ENCODE measurements at places on chromosomes 5 and 9.

- no peak for DNase-seq
Measured at GRCh38 chr9:10525972-10526371, 86.8 kb downstream of the PTPRD start.

DNA sequence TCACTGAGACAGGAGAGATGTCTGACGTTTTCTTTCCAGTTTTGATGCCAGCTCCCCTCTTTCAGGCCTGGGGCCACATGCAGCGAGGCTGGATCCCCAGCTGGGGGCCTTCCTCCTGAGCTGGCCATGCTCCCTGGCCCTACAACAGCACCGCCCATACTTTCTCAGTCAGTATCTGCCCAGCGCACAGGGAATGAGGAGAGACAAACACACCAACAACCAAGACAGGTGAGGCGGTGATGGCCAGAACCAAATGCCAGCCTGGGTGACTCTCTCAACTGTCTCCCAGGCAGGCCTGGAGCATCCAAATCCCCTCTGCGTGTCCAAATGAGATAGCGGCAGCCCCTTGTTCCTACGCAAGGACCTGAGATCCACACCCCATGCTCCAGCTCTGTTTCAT, 109.6 kb downstream of the ROR2 start:
- DNase-seq, result no peak

- no peak for DNase-seq
Measured at GRCh38 chr5:8456846-8457186, 587.9 kb downstream of the MTRR start.

DNA sequence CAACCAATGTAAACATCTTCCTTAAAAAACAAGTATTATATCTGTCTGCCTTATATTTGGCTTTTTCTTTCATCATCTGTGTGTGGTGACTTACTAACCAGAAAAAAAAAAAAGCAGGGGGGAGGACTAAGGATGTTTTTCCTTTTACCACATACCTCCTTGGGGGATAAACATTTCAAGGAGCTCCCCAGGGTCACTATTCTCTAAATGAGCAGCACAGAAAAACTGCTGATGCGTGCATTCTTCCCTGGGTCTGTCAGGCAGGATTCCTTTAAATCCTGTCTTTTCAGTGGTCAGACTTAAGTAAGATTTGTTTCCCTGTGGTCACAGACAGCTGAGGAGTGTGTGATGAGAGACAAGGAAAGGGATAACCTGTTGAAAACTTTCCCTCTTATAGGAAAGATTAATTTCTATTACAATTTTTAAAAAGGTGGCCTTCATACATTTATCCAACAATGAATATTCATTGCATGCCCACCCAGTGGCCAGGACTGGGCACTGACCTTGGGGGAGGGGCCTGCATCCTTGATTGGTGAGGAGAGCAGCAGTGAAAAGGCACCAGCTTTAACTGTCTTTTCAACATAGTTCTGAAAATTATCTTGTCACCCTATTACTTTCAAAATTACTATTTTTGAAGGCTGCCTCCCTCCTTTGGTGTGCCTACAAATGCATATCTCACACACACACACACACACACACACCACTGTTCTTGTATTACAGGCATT, 123.1 kb downstream of the TLE4 start:
- DNase-seq, result no peak

- DNase-seq, result no peak
Measured at GRCh38 chr5:91957666-91958065, 574.5 kb upstream of the ARRDC3 start.

- DNase-seq, result no peak
Measured at GRCh38 chr5:141869040-141869439, 9.2 kb downstream of the PCDH1 start.

DNA sequence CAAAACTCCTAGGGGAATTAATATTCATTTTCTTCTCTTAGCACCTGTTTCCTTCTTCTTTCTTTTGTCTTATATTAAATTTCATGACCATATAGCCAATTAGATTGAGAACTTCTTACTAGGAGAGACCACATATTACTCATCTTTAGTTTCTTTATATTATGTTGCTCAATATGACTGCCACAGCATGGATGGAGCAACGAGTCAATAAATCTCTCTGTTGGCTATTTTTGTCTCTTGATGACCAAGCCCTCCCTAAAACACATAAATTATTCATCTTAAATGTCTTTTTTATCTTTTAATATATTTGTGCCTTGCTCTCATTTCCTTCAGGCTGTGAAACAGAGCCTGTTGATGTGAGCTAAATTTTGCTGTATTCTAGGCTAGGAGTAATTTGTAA, 123.0 kb downstream of the ADAMTSL1 start:
- DNase-seq, result no peak

DNA sequence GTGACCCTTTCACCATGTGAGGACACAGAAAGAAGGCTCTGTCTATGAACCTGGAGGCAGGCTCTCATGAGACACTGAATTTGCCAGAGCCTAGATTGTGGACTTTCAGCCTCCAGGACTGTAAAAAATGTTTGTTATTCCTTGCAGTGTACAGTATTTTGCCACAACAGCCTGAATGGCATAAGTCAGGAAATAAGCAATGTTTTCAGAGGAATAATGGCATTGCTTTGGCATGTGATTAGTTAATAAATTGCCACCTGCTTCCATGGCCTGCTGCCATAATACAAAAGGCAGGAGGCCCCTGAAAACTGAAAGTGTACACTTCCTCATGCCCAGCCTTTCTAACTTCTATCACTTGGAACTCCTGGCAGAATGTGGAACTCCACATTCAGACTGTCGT, 408.1 kb downstream of the GADD45G start:
- DNase-seq, result no peak

DNA sequence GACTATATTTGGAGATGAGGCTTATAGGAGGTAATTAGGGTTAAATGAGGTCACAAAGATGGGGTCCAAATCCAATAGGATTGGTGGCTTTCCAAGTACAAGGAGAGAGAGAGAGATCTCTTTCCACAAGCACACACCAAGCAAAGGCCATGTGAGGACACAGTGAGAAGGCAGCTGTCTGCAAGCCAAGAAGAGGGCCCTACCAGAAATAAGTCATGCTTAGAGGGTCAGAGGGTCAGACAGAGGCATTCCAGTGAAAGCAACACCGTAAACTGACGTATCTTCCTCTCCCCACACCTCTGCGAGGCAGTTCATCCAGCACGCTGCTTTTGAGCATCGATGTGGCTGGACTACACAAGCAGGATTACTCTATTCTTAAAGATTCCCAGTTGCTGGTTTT, 87.9 kb downstream of the SLC1A3 start:
- DNase-seq, result no peak

- no peak for DNase-seq
Measured at GRCh38 chr5:96256795-96257470, 176.1 kb downstream of the PCSK1 start.

- no peak for DNase-seq
Measured at GRCh38 chr5:173016598-173017046, 33.1 kb downstream of the ATP6V0E1 start.

GRCh38 chr5:119275601-119276173, 80.1 kb upstream of the TNFAIP8 start:
- DNase-seq, result no peak

DNA sequence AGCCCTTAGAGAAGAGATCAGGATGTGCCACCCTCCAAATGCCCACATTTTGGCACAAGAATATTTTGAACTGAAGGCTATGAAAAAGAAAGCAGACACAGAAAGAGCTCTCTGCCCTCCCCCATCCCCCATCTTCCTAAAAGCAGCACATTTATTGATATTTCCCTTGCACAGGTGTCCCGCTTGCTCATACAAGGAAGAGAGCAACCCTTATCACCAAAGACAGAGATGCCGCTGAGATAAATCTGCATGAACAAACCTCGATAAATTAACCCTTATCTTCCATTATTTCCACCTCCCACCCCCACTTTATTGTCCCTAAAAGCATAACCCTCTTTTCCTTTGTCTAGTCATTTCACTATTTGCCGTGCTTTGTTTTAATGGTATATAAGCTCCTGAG, 1.8 kb downstream of the SLC28A3 start:
- no peak for DNase-seq

- DNase-seq, result no peak
Measured at GRCh38 chr5:104635227-104635626, 1072.6 kb upstream of the NUDT12 start.

DNA sequence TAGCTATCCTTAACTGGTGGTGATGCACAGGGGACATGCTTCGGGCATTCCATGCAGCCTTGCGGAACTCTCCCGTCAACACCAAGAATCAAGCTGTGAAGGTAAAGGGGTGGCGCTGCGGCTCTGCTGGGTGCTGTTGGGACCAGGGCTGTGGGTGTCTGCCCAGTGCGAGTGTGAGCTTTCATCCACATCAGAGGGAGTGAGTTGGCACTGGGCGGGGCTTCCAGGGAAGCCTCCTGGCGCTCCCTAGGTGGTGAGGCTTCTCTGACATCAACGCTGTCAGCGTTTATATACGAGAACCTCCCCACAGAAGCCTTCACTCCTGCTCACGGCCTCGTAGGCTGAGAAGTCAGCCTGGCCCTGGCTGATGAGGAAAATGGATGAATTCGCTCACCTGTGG, 11.7 kb downstream of the ARPC5L start:
- DNase-seq, result no peak

- no peak for DNase-seq
Measured at GRCh38 chr9:28212979-28213378, 639.7 kb upstream of the C9orf72 start.

GRCh38 chr5:23007762-23008161, 154.6 kb upstream of the CDH12 start:
- DNase-seq, result no peak

GRCh38 chr9:127706836-127707241, at the start of gene CFAP157:
TSS of gene CFAP157 (plus strand) at chr9:127706988. CDS start at chr9:127707032, 44 bp downstream.
- no peak for DNase-seq

- DNase-seq, result peak; percentile 30
Measured at GRCh38 chr9:1759009-1759408, 256.1 kb upstream of the SMARCA2 start.

GRCh38 chr9:88953381-88954029, 37.8 kb upstream of the S1PR3 start:
- no peak for DNase-seq

DNA sequence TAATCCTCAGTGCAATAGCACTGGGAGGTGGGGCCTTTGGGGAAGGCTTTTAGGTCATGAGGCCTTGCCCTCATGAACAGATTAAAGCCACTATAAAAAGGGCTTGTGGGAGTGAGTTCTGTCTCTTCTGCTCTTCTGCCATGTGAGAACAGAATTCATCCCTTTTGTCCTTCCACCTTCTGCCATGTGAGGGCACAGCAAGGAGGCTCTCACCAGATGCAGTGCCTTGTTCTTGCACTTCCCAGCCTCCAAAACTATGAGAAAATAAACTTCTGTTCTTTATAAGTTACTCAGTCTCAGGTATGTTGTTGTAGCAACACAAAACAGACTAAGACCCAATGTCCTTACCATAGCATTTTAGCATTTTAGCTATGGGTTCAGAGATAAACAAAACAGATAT, 81.7 kb upstream of the CPLX2 start:
- DNase-seq, result no peak

- no peak for DNase-seq
Measured at GRCh38 chr9:37916471-37917312, 12.8 kb upstream of the SLC25A51 start.

DNA sequence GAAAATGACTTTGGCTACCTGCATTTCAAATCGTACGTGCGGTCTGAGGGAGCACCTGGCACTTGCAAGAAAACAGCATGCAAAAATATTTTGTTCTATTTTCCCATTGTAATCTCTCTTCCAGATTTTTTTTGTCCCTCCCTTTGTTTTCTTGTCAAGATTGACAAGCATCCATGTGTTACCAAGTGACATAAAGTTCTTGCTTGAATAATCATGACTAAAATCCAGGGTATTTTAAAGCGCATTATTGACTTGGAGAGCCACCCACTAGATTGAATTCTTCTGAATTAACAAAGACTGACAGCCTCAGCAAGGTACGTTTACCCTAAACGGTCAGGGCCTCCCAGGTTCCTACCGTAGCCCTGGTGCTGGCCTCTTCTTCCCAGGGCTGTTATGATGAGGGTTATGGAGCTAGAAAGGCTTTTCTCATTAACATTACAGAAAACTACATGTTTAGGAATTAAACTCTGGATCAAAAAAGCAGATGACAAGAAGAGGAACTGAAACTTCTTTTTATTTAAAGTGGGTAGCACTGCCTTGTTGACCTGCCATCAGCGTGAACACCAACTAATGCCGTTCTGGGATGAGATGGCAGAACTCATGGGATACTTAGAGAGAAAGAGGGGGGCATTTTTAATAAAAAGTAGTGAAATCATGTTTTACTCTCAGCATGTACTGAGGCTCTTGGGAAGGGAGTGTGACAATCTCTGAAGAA, 297.0 kb downstream of the EFNA5 start:
- no peak for DNase-seq

DNA sequence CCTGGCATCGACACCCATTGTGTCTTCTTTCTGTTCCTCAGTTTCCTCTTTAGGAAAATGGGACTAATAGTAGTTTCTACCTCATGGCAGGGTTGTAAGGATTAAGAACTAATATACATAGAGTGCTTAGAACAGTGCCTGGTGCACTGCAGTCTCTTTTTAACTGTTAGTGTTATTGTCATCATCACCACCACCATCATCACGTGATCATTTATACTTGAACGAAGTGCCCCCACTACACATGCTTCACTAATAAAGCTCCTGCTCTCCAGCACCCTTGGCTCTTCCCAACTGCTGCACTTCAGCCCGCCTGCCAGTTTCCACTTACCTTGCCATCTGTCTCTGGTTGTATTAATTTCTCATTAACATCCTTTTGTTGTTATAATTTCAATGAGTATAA, 35.8 kb upstream of the MAST4 start:
- no peak for DNase-seq

GRCh38 chr9:99431103-99431502, 209.0 kb downstream of the SEC61B start:
- DNase-seq, result no peak

DNA sequence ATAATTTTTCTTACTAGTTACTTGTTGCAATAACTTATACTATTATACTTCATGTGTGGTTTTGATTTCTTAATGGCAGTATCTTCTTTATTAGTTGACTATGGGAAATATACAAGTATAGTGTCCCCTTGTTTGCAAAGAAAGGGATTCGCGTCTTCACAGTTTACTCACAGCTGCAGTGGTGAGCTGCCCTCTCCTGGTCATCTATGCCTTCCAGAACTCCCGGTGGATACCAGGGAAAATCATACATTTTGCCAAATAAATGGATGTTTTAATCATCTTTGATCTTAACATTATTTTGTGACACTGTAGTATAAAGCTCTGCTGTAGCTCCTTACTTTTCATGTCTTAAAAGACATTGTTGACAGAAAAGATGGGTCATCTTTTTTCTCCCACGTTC, 142.0 kb downstream of the ZCCHC7 start:
- DNase-seq, result no peak

- DNase-seq, result no peak
Measured at GRCh38 chr9:107455425-107456135, 34.0 kb downstream of the KLF4 start.

GRCh38 chr9:86181379-86182315, 77.8 kb downstream of the C9orf153 start:
- no peak for DNase-seq

GRCh38 chr9:114341991-114342390, 12.3 kb downstream of the ORM2 start:
- DNase-seq, result no peak

DNA sequence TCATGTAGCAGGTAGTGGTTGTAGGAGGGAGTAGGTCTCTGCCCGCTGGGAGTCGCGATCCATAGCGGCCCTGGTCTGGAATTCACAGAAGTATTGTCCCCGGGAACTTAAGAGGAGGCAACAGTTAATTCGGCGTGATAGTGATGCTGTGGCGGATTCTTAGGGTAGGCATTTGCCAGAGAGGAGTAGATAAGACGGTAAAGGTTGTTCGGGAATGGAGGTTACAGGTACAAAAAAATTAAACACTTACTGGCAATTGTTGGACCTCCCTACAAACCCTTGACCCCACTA, 679 bp downstream of the SMC5 start:
- DNase-seq, result no peak

- no peak for DNase-seq
Measured at GRCh38 chr5:89946508-89946907, 463.0 kb downstream of the CETN3 start.

All from GM13976 (cell line).